ENCODE measurements at places on chromosomes 5 and 9.

DNA sequence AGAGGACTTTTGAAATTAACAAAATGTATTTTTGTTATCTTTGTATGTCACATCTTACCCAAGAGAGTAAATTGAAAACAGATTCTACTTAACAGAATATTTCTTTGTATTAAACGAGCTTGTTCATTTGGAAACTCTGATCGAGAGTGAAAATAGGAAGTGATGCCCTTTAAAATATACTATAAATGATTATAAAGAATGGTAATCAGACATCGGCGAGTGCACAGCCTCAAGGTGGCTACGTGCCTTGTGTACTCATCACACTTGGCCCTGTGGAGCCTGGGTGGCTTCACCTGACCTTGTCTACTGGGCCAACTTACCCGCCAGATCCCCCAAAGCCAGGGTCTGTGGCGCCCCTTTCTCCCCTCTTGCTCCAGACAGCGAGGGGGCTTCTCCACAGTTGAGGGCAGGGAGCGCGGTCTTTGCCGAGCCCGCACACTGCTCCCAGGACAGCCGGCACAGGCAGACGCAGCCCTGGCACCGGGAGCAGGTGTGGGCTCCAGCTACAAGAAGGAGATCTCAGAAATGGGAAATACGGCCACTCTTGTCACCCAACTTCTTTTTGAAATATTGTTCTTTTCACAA is 243.2 kb downstream of the CEMIP2 start:
- DNase-seq, result no peak

DNA sequence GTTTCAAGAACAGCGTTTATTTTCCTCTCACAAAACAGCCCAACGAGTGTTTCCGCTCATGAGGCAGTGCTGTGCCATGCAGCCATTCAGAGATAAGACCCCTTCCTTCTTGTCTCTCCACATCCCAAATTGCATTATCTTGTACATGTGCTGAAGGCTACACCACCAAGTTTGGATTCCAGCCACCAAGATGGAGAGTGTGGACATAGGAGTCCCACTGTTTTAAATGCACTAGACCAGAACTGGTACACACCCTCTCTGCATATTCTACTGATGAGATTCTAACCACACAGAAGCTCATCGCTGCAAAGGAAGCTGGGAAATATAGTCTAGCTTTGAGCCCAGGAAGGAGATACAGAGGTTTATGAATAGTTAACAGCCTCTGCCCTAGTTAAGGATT is 509.4 kb downstream of the NFIB start:
- no peak for DNase-seq

DNA sequence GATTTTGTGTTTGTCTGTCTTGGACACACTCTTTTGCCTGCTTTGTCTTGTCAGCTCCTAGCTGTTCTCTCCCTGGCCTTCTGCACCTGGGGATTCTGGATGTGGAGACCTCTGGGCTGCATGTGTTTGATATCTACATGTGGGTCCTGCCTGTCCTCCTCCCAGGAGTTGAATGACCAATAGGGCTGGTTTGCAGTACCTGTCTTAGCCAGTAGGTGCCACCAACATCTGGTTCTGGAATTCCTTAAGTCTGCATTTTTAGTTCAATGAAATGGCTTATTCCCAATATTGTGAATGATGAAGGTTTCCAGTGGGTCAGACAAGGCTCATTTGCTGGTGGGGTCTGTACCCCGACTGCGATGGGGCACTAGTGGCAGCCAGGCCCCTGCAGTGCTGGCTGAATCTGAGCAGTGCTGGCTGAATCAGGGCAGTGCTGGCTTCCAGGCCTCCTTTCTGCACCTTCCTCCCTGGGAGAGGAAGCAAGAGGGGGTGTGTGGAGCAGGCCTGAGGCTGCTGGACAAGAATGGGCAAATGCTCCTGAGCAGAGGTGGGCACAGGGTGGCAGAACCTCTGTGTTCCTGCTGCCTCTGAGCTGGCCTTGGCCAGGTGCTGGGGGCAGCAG is 73.3 kb downstream of the RXRA start:
- DNase-seq, result peak; percentile 29

GRCh38 chr9:14323985-14324650 is 10.2 kb upstream of the NFIB start:
- no peak for DNase-seq

- DNase-seq, result no peak
Measured at GRCh38 chr5:141503681-141504080, 14.8 kb downstream of the PCDHGC5 start.

DNA sequence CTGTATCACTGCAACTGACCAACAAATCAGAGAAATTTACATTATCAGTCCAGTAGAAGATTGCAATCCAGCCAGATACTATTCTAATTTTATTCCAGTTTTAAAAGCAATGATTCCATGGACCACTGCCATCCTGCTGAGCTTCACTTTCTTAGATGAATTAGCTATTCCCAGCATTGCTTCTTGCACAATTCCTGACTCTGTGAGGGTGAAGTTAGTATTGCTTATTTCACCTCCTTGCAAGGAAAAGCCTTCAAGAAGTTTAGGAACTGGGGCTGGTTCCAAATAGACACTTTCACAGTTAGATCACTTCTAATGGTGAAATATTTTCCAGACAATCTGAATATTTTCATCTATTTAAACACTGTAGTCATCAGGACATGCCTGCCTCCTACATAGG is 338.6 kb upstream of the TNC start:
- DNase-seq, result no peak

DNA sequence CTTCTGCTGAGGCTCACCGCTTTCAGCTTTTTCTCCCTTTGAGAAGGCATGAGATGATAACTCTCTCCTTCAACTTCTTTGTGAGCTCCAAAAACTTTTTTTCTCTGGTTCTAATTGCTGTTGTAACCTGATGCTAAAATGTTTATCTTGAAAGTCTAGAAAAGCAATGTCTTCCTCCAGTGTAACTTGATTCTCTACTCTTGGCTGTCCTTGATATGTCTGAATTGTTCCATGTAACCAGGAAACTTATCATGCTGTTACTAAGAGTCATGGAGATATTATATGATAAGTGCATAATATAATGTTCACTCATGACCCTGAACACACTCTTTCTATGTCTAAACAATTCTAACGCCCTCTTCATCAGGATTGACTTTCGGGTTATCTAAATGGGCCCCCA is 128.0 kb upstream of the ABCA1 start:
- no peak for DNase-seq
